ENCODE measurements at places on chromosomes 12 and 14.
A peak's percentile ranks its signal among the peaks of the same experiment; 100 is the strongest.

- DNase-seq = no peak
These were observed 183.8 kb upstream of the ARHGAP5 start for GRCh38 chr14:31893221-31893757.

DNA sequence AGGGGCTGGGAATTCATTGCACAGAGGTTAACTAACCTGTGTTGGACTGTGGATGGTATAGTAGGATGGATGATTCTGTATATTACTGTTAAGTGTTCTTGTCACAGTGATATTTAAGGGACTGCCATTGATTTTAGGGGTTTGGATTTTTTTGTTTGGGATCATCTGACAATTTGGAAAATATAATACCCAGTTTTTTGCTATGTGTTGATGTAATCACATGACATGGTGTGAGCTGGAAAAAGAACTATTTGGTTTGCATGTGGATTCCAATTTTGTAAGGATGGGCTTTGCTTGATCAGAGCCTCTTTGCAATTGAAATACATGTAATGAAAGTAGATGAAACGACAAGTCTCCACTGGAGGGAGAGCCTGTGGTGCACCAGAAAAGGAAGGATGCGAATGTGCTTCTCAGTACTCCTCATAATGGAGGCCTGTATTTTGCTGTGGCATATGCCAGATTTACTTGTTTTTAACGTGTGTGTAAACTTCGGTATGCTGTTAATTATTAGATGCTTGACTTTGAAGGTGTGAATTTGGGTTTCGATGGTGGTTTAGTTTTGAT lies 2.7 kb downstream of the DYRK2 start:
- DNase-seq = no peak

- no peak for DNase-seq
These were observed 14.5 kb downstream of the GPR135 start for GRCh38 chr14:59450716-59451115.

DNA sequence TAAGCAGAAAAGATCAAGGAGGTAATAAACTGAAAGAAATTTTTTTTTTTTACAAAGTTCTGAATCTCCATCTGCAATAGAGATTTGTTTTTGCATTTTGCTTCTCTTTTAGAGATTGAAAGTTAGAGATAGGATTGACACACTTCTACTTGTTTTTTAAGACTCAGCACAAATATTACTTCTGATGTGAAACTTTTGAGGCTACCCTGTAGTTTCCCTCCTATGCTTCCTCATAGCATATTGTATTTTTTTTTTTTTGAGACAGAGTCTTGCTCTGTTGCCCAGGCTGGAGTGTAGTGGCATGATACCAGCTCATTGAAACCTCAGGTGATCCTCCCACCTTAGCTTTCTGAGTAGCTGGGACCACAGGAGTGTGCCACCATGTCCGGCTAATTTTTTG lies 32.1 kb upstream of the SGPP1 start:
- DNase-seq = no peak

GRCh38 chr14:59961518-59962062 lies 41.6 kb downstream of the LRRC9 start:
- no peak for DNase-seq

GRCh38 chr14:69860221-69860620 lies 19.0 kb upstream of the SMOC1 start:
- no peak for DNase-seq

DNA sequence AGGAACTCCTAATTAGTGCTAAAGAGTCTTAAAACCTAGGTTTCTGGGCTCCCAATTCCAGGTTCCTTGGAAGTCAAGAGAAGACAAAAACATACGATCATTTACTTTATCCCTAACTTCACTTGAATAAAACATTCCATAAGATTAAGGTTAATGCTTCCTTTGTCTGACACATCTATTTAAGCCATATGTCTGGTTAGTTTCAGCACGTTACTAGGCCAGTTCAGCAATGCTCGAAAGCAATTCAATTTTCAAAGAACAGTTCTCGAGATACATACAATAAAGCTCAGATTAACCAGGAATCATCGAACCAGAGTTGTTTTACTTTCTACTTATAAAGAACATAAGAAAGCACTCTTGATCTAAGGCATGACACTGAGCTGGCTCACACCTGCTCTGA lies 68.0 kb upstream of the POC1B start:
- DNase-seq = no peak

- DNase-seq = no peak
These were observed 14.6 kb downstream of the SPTB start for GRCh38 chr14:64865109-64865508.

GRCh38 chr12:76556368-76556767 lies 3.2 kb downstream of the OSBPL8 start:
- DNase-seq = no peak

- DNase-seq = no peak
These were observed 224.2 kb upstream of the PWP1 start for GRCh38 chr12:107461222-107461975.

DNA sequence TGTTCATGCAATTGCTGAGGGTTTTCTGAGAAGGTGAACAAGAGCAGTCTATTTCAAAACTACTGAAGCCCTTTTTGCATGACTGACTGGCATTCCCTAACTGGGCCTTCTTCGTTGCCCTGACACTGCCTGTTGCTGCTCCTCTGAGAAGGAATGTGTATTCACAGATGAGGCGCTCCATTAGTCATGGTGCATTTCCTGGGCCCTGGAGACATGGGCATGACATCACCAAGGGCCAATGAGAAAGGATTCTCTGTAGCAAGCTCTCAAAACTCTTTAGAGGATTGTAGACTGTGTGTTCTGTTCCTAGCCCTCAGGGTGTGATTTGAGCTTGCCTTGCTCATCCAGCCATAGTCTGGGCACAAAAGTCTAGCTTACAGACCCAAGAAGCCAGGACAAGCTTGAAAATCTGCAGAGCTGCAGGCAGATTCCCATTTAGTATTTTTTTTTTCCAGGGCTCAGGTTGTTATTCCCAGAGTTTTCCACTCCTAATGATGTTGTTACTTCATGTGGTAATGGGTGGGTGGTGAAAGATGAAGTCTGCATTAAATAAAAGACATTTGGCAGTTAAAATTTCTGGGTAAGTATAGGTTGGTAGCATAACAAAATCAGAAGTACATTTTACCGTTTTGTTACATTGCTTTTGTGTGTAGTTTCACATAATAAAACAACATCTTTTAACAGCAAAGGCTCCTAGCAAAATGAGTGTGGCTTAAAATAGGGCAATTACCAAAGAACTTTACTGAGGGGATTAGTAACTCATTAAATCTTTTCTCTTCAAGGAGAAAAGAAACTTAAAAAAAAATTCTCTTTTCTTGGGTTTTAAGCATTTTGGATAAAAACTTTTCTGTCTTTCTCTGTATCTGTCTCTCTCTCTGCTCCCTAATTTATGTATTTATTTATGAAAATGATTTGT lies 318.4 kb downstream of the RAD51B start:
- no peak for DNase-seq

DNA sequence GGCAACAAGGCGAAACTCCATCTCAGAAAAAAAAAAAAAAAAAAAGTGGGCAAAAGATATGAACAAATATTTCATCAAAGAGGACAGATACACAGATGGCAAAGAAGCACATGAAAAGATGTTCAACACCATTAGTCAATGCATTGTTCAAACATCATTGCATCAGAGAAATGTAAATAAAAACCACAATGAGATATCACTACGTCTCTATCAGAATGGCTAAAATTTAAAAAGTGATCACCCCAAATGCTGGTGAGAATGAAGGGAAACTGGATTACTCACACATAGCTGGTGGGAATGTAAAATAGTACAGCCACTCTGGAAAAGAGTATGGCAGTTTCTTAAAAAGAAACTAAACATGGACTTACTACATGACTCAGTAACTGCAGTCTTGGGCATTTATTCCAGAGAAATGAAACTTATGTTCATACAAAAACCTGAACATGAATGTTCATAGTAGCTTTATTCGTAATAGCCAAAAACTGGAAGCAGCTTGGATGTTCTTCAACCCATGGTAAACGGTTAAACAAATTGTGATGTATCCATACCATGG lies 3.6 kb downstream of the L2HGDH start:
- DNase-seq = no peak

DNA sequence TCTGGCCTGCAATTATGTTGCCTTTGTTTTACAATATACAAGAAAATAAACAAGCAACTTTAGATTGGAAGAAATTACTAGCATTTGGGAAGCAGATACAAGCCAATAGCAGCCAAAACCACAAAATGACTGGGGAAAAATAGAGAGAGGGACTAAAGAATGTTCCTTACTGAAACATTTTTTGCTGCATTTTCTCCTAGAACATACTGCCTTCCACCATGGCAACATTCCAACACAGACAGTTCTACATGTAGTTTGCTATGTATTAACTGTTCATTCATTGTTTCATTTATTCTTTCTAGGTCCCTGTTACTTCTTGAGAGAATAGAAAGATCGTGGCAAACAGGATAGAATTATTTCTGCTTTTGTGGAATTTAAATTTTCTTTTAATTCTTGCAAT lies 530.2 kb downstream of the RPS29 start:
- no peak for DNase-seq

DNA sequence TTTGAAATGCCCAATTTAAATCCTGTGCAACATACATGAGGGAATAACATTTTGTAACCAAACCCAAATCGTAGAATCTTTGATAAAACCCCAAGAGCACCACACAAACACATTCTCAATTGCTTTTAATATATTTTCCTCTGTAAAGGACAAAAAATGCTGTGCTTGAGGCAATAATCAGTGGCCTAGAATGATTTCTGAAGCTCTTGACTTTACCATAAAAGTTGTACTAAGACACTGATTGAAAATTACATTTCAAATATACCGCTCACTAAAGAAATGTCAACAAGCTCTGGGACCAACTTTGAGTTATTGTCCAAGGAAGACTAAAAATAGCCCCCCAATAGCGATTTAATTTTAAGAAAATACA lies 1.5 kb downstream of the EML5 start:
- DNase-seq = no peak

DNA sequence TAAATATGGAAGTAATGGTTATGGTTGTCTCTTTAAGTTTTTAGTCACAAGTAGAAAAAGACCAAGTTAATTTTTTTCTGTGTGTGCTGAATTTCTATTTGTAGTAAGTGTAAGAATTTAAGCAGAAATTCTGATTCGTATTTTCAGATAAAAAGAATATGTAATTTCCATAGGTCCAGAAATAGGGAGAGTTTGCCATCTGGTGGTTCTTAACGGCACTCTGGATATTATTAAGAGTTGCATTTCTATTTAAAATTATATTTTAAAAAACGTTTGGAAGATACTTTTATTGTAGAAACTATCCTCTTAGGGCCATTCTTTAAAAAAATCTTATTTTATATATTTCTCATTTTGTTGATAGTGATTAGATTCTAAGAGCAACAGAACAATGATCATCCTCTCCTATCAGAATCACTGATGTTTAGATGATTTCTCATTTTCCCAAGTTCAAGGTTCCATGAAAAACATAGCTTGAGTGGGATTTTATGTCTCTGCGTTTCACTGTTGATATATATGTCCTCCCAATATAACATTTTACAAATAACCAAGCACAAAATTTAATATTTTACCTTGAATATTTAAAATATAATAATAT lies 88.3 kb downstream of the LRRK2 start:
- no peak for DNase-seq

DNA sequence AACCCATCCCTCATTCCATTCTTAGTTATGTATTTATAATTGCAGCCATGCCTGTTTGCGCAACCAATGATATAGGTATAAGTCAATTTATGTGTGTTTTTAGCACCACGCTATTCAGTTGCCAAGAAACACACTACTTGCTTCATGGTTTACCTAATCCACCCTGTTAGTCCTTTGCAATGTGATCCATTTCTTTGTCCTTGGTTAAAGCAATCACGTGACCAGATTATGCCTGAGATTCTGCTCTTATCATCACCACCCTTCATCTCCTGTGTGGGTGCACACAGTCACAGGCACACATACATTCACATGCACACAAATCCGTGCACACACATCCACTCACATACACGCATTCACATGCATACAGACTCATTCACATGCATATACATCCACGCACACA lies 52.3 kb upstream of the KCNA5 start:
- no peak for DNase-seq

DNA sequence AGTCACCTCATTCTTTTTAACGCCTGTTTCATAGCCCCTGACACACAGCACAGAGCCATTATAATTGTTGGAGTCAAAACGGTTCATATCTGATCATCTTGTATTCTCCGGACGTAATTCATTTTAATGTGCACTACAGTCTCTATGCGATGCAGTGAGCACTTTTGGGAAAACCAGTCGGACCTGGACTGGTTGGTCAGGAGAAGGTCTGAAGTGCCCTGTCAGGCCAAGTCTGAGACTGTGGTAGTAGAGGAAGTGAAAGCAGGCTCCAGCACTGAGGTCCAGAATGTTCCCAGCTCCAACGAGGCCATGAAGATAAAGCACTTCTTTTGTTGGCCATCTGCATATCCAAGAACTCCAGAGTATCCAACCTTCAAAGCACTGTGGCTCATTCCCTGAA lies 117.1 kb upstream of the NCOR2 start:
- DNase-seq = peak; percentile 56

DNA sequence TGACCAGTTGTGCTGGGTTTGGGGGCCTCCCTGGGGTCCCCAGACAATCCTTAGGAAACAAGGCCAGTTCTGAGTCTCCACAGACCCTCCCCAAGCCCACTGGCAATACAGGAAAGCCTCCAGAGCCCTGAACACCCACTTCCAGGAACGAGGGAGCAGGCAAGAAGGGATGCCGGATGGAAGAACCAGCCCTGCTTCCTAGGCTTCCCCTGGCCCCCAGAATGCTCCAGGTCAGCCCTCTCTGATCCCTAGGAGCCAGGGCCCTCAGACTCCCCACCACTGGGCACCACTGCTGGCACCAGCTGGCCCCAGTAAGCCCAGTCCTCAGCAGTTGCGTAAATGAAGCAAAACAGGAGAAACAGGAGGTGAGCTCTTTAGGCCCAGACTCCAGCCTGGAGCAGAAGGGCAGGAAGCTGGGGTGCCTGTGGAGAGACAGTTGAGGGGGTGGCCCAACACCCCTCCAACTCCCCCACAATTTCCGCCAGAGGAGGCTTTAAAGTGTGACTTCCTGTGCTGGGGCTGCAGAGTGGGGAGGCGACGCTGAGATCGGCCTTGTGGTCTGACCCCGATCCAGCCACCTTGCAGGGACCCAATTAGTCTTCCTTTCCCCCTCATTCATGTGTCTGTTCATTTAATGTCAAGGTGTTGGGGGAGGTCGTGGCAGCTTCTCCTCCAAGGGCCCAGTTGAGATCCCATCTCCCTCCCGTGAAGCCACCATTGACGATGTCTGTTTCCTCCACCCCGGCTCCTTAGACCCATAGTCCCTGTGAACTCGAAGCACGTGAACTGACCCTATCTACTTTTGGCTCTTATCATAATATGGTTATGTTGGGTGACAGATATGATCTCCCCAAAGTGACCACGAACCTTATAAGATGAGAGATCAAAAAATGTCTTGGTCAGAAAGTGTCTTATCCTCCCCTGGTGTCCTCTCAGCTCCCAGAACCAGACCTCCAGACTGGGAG lies 4.7 kb downstream of the TNFRSF1A start:
- no peak for DNase-seq

- DNase-seq = no peak
These were observed 12.2 kb downstream of the KLC1 start for GRCh38 chr14:103641161-103641560.
